ENCODE measurements at places on chromosomes 12 and 14.

- DNase-seq = no peak
Observed at GRCh38 chr12:106767206-106767605, 7.3 kb upstream of the RIC8B start.

- DNase-seq = no peak
Observed at GRCh38 chr14:39320318-39320717, 86.6 kb downstream of the MIA2 start.

DNA sequence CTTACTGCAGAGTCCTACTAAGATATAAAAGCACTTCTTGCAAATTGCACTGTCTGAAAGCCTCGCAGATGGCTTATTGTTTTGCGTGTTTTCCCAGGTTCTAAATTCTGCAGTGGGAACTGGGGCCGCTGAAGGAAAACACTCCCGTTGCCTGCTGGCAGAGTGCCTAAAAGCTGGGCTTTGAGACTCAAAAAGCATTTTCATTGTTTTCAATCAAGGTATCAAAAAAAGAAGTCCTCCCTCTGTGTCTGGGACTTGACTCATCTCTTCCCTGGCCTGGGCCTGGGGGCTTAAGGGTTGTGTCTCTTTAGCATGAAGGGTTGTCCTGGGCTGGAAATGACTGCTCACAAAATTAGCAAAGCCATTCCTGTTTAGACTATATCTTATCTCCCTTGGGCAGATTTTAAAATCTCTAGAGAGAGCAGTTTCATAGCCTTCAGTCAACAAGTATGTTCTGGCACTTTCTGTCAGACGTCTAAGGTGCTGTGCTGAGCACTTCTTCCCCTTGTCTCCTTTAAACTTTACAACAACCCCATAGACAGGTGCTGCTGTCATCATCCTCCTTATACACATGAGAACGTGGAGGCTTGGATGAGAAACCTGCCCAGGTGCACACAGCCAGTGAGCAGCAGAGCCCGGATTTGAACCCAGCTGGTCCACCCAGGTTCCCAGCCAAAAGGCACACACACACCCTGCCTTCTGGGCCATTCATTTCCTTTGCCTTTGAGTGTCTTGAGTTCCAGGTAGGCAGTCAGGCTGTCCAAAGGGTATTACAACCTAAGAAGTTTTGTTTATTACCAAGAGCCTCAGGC is 31.1 kb downstream of the ELK3 start:
- DNase-seq = peak; percentile 48

- no peak for DNase-seq
Observed at GRCh38 chr12:93078059-93078458, 149.0 kb upstream of the EEA1 start.
